ENCODE measurements at places on chromosomes 11 and 22. TPM values are rescaled to one million over a fixed set of nuclear protein-coding genes. Genes with fewer than 3 reads are reported as not detected.

SH3BP1 gene
- 40.3 TPM for total RNA-seq

PLAAT3 gene
- 109 TPM for total RNA-seq

SPDYC gene
- total RNA-seq: not detected

DNA sequence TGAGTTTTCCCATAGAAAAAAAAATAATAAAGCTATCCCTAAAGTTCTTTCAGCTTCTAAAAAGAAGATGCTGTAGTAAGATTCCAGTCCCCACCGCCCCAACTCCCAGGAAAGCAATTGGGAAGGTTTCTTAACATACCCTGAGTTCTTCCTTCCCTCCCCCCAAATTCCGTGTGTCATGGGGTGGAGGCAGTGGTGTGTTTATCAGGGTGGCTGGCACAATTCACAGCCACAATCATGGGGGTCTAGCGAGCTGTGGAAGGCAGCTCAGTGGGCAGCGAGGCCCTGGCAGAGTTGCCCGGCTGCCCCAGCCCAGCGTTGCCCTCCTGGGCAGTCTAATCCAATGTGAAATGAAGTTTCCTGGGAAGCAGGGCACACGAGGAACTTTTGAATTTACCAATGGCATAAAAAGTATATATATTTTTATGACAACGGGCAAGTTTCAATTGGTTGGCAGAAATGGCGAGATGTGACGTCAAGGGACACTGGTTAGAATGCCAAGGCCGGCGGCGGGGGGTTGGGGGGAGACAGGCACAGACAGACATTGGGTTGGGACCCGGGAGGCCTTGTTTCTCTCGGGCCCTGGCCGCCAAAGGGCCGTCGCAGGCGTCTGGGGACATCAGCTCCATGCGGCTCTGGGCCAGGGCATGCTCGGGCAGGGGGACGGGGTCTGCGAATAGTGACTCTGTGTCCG lies 80.7 kb upstream of the PPARA start:
- DNase-seq: no peak
- peaks cover 25% of the 10 kb centered on the region for H3K27me3 ChIP-seq
- H3K4me1 ChIP-seq: peaks cover 21% of the 10 kb centered on the region
- no peaks in the 10 kb centered on the region for H3K36me3 ChIP-seq
- H3K4me3 ChIP-seq: peak overlapping the region; percentile 47

GRCh38 chr11:47329987-47330931 lies 22.2 kb downstream of the MYBPC3 start:
- no peaks in the 10 kb centered on the region for H3K27me3 ChIP-seq
- H3K4me3 ChIP-seq: no peak overlapping the region
- no peak for DNase-seq
- peaks cover 16% of the 10 kb centered on the region for H3K36me3 ChIP-seq

DNA sequence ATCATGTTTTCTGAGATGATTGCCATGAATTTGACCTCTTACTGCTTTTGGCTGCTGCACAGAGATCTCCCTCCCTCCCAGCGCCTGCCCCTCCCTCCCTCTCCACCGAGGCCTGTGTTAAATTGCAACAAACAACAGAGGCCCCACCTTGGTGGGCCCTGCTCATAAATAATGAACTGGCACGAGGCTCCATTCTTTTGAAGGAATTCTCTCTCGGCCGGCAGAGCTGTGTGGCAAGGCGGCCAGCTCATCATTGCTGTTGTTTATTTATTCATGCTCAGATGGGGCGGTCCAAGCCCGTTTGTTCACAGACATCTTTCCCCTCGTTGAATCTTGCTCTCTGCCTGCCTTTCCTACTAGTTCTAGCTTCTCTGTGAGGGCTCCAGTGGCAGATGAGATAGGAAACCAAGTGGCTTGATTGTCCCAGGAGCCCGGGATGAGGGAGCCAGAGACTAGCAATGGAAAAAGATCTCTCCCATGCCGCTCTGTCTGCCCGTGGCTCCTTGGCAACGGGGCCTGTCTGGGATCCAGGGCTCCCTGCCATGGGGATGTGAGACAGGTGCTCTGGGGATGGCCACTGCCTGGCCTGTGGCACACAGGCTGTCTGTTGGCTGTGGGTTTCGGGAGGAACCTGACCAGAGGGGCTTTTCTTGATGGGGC lies 192.6 kb downstream of the DSCAML1 start:
- peaks cover 26% of the 10 kb centered on the region for H3K4me1 ChIP-seq
- H3K36me3 ChIP-seq: no peaks in the 10 kb centered on the region
- DNase-seq: no peak
- no peaks in the 10 kb centered on the region for H3K27me3 ChIP-seq
- no peak overlapping the region for H3K27ac ChIP-seq

DNA sequence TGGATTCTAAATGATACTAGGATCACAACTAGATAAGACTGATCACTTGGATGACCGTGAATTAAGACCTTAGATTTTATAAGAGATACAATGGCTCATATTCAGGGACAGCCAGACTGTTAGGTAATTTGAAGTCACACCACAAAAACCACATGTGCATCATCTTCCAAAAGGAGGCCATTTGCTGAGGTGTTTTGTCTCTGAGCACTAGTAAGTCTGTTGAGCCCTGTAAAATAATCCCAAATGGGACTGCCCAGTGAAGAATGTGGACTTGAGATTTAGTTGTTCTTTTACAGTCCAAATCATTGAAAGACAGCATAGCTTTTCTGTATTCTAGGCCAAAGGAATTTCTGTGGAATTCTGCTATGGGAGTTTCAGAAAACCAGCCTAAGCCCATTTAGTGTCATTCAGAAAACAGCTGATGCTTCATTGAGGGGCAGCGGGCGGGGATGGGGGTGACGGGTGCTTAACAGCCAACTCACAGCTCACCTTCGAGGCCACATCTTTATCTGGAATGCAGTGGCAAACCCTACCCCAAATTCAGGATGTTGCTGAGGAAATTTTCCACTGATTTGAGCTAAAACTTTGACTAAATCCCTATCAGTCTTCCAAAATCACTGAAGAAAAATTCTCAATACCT lies 80.1 kb upstream of the BIRC3 start:
- H3K4me1 ChIP-seq: peaks cover 3% of the 10 kb centered on the region
- H3K27ac ChIP-seq: no peak overlapping the region
- DNase-seq: no peak
- no peaks in the 10 kb centered on the region for H3K27me3 ChIP-seq
- H3K4me3 ChIP-seq: no peak overlapping the region

- H3K36me3 ChIP-seq: no peaks in the 10 kb centered on the region
- H3K4me3 ChIP-seq: no peak overlapping the region
- H3K4me1 ChIP-seq: no peaks in the 10 kb centered on the region
- H3K27ac ChIP-seq: no peak overlapping the region
These were observed 4.2 kb downstream of the ALDH3B1 start for GRCh38 chr11:68014157-68014946.

DNA sequence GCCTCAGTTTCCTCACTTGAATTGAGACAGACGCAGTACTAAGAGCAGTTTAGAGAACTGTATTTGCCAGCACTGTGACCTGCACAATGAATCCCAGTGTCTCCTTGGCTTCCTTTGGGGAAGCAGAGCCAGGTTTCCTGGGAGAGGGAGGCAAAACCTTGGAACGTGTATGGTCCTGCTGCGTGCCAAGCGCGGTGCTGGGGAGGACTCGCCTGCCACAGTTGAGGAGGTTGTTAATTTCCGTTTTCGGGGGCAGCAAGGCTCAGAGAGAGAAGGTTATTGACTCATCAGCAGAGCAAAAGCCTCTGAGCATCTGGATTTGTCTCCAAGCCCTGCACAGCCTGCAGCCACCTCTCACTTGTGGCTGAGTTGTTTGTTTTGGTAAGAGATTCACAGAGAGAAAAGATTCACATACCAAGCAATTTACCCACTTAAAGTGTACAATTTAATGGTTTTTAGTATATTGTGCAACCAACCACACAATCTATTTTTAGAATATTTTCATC lies 10.8 kb downstream of the SYT12 start:
- no peak overlapping the region for H3K27ac ChIP-seq
- no peak overlapping the region for H3K4me3 ChIP-seq
- DNase-seq: no peak
- H3K4me1 ChIP-seq: no peaks in the 10 kb centered on the region
- no peaks in the 10 kb centered on the region for H3K36me3 ChIP-seq

- no peak for DNase-seq
- H3K27me3 ChIP-seq: no peaks in the 10 kb centered on the region
- H3K36me3 ChIP-seq: no peaks in the 10 kb centered on the region
- no peaks in the 10 kb centered on the region for H3K4me1 ChIP-seq
These were observed 52.7 kb upstream of the CCND1 start for GRCh38 chr11:69588270-69588669.
